ENCODE measurements at places on chromosomes 3 and 15. TPM values are rescaled to one million over a fixed set of nuclear protein-coding genes. Genes with fewer than 3 reads are reported as not detected.

FAM174B gene
- total RNA-seq = 9.6 TPM

FOXB1 gene
- not detected for total RNA-seq

ARHGAP31 gene
- 1.7 TPM for total RNA-seq

INTS14 gene
- total RNA-seq = 45.7 TPM

NR1I2 gene
- not detected for total RNA-seq

GPR156 gene
- total RNA-seq = 0.47 TPM

SLC12A8 gene
- 1.6 TPM for total RNA-seq

SGO1 gene
- total RNA-seq = 15.9 TPM

SEMA3B gene
- 7.5 TPM for total RNA-seq

SLC22A14 gene
- not detected for total RNA-seq

GATM gene
- total RNA-seq = 2.2 TPM

ADCY5 gene
- 0.50 TPM for total RNA-seq

CCNB2 gene
- total RNA-seq = 103 TPM

EXD1 gene
- not detected for total RNA-seq

HRG gene
- not detected for total RNA-seq

MINAR1 gene
- total RNA-seq = 0.37 TPM

DPPA2 gene
- not detected for total RNA-seq

CAV3 gene
- total RNA-seq = not detected

ALCAM gene
- 70.8 TPM for total RNA-seq

FEZF2 gene
- total RNA-seq = not detected

OR5K1 gene
- total RNA-seq = not detected

KCNMB2 gene
- total RNA-seq = not detected
